Motor neuron (in vitro differentiated cells): ENCODE measurements at places on chromosomes 7 and 10. TPM values are rescaled to one million over a fixed set of nuclear protein-coding genes. Genes with fewer than 3 reads are reported as not detected.

GRCh38 chr10:104127411-104127810 is 5.4 kb downstream of the SFR1 start:
- peak; percentile 62 for ATAC-seq

DNA sequence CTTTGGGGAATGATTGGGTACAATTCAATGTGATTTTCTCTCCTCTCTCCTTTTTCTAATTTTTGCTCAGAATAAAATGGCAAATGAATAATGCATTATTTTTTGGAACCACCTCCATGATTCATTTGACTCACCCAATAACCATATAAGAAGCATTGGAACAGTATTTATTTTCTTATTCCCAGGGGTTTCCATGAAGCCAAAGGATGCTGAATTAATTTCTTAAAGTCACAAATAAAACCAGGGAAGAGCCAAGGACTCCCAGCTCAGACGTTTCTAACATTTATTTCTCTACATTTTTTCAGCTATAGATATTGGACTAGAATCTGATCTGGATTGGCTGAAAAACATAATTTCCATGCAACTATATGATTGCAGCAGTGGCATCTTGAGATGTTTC is 735.2 kb upstream of the ANKRD30A start:
- ATAC-seq = no peak

DNA sequence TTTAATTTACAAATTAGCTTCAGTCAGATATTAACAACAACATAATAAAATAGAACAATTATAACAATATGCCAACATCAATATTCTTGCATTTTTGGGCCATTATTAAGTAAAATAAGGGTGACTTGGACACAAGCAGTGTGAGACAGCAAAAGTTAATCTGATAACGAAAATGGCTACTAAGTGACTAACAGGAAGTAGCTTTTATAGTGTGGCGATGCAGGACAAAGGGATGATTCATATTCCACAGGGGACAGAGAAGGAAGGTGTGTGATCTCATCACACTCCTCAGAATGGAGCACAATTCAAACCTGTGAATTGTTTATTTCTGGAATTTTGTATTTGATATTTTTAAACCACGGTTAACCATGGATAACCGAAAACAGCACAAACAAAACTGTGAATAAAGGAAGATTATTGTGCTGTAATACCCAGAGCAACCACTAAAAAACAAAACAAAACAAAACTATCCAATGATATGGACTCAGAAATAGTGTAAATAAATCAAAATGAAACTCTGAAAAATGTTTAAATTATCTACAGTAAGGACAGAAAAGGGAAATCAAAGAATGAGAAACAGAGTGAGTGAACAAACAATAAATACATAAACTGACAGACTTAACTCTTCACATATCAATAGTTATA is 66.9 kb upstream of the TFEC start:
- ATAC-seq = peak; percentile 84

The MLXIPL gene
- 8.1 and 13.1 TPM in 2 replicates for total RNA-seq

- ATAC-seq = no peak
Observed at GRCh38 chr10:124511205-124512039, 49.8 kb downstream of the LHPP start.

- no peak for ATAC-seq
Observed at GRCh38 chr7:97671571-97671970, 60.3 kb upstream of the TAC1 start.

The GLI3 gene
- total RNA-seq = 0.83 and 1.1 TPM in 2 replicates

DNA sequence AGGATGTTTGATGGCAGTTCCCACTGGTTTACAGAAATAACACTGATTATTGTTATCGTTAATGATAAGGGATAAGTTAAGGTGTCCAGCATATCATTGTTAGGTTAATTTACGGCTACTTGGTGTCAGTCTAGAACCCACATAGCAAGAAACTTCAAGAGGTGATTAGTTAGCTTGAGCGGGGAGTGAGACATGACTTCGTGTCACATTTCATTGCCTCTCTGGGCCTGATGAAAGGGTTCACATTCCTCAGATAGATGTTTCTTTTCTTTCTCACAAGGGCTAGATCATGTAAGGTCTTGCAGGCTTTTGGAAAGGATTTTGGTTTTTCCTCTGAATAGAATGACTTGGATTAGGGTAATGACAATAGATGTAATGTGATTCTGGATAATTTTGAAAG is 26.7 kb downstream of the WAC start:
- no peak for ATAC-seq

The AGR3 gene
- 1.3 TPM in 1 of 2 replicates, not detected in the other for total RNA-seq

DNA sequence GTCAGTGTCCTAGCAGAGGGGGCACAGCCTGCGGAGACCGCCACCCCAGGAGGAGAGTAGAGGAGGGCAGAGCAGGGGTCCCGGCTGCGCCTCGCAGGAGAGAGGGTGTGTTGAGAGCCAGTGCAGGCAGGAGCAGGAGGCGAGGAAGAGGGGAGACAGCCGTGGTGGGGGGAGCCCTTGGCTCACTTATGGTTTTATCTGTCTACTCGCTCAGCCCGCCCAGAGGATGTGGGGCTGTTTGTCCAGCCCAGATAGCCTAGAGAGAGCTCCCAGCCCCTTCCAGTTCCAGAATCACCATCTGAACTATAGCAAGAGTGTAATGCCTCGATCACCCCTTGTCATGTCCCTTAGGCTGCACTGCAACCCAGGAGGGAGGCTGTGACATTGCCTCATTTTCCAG is 26.6 kb downstream of the SLC29A3 start:
- ATAC-seq = no peak

GRCh38 chr7:140676306-140676705 is 3.6 kb downstream of the ADCK2 start:
- ATAC-seq = no peak
